ENCODE measurements at places on chromosomes 13 and 19.

DNA sequence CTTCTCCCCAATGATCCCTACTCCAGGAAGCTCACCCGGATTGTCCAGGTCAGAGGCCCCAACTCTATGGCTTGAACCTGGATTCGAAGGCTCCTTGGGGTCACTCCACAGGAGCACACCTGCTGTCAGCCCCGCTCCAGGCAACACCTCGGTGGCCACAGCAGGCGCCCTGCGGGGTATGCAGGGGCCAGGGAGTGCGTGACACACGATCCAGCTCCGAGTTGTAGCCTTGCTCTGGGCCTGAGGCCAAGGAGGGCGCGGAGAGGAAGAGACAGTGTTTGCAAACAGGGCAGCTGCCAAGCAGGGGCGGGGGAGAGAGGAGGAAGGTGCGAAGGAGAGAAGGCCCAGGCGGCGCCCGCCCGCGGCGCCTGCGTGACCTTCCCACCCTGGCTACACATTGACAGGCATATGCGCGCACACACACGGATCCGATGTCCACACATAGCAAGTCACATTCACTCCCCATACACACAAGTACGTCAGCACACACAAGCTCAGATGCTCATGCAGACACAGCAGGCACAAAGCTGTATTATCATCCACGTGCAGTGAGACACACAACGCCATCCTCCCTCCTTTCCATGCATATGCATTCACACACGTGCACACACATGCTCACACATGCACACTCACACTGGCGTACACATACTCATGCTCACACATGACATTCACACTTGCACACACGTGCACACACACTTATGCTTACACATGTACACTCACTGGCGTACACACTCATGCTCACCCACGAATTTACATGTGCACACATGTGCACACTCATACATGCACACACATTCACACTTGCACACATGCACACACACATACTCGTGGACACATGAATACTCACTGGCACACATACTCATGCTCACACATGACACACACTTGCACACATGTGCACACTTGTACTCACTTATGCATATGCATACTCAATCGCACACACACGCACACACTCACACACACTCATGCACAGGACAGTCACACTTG is 10.4 kb downstream of the SBK2 start:
- DNase-seq: no peak

- DNase-seq: no peak
These were observed 31.4 kb downstream of the LHFPL6 start for GRCh38 chr13:39571502-39572092.

DNA sequence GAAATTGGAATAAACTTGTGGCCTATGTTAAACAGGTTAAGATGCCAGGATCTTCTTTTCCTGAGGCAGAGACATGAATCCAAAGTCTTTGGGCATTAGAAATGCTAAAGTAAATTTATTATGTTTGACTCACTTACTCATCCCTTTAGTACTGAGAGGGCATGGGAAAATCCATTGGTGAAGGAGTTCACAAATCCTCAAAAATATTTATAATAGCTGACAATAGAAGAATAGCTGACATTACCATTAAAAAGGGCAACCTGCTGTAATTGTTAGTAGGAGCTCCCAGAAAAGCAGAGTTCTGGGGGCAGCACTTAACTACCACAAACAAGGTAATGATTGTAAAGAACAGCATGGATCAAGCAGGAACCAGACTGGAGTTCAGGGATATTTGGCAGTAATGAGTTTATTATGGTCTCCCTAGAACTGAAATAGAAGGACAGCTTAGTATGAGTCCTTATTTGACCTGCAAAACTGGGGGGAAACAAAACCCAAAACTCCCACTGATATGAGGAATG is 285.8 kb upstream of the KLHL1 start:
- DNase-seq: no peak

- no peak for DNase-seq
These were observed 26.4 kb upstream of the SCEL start for GRCh38 chr13:77508959-77509620.

DNA sequence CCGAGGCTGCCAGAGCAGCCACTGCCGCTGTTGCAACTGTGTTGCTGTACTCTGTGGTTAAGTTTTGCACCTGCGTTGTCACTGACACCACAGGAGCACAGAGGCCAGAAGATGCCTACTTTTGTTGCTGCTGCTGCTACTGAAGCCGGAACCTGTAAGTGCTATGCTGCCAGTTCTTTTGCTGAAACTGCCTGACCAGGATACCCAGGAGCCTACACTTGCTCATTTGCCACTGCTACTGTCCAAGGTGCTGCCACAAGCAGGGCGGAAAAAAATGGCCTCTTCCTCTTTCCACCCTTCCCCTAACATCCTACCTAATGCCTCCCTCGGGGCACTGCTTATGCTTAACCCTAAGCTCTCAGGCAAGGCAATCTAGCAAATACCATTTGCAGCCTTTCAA is 29.0 kb upstream of the NBEA start:
- DNase-seq: no peak

- peak; percentile 16 for DNase-seq
These were observed 47.8 kb upstream of the C1QTNF9 start for GRCh38 chr13:24261566-24261965.

DNA sequence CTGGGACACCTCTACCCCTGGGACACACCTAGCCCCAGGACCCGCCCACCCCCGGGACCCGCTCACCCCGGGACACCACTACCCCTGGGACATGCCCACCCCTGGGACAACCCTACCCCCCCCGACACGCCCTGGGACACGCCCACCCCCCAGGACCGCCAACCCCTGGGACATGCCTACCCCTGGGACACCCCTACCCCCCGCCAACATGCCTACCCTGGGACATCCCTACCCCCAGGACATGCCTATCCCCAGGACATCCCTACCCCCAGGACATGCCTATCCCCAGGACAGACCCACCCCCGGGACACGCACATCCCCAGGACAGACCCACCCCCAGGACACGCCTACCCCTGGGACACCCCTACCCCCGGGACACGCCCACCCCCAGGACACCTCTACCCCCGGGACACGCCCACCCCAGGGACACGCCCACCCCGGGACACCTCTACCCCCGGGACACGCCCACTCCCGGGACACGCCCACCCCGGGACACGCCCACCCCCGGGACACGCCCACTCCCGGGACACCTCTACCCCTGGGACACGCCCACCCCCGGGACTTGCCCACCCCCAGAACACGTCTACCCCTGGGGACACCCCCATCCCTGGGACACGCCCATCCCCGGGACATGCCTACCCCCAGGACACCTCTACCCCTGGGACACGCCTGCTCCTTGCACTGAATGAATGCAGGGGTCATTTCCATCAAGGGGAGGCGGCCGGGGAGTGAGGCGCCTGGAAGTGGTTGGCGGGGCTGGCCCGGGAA is 32.3 kb downstream of the ADPRHL1 start:
- no peak for DNase-seq

DNA sequence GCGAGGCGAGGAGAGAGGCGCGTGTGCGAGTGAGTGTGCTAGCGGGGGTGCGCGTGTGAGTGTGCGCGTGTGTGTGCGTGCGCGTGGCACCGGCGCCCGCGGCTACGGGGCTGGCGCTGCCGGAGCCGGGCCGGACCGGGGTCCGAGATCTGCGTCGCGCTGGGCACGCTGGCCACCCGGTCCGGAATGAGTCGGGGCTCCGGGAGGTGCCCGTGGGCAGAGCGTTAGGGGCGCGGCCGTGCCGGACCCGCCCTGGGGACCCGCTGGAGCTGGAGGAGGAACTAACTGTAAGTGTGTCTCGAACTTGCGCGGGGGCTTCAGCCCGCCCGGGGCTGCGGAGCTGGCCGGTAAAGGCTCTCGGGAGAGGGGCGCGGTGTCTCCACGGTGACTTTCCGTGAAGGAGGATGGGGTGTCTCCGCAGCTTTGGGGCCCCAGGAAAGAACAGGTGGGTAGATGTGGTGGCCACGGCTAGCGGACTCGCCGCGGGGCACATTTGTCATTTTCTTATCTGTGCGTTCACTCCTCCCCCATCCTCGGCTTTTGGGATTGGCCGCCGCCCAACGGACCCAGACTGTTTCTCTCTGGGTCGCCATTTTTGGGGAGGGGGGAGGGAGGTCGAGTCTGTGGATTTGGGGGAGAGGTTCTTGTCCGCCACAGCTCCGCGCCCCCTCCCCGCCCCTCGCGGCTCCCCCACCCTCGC is 10.1 kb upstream of the SOX1 start:
- no peak for DNase-seq

DNA sequence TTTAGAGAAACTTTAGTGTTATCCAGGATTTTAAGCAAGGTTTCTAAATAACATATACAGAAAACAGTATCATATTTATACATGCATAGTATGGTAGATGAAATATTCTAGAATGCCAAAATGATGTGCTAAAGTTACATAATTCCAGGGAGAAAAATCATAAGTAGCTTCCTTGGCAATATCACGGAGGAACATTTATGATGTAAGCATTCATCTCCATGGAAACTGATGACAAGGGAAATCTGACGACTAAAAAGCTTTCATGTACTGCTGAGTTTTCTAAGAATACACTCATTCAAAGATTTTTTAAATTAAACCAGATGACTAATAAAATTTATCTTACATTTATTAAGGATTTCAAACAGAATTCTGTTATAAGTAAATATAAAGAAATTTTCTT is 4.7 kb downstream of the TEX30 start:
- DNase-seq: no peak

GRCh38 chr19:42081584-42082203 is 5.7 kb downstream of the ZNF574 start:
- no peak for DNase-seq
